ENCODE measurements at places on chromosomes 4 and X.

DNA sequence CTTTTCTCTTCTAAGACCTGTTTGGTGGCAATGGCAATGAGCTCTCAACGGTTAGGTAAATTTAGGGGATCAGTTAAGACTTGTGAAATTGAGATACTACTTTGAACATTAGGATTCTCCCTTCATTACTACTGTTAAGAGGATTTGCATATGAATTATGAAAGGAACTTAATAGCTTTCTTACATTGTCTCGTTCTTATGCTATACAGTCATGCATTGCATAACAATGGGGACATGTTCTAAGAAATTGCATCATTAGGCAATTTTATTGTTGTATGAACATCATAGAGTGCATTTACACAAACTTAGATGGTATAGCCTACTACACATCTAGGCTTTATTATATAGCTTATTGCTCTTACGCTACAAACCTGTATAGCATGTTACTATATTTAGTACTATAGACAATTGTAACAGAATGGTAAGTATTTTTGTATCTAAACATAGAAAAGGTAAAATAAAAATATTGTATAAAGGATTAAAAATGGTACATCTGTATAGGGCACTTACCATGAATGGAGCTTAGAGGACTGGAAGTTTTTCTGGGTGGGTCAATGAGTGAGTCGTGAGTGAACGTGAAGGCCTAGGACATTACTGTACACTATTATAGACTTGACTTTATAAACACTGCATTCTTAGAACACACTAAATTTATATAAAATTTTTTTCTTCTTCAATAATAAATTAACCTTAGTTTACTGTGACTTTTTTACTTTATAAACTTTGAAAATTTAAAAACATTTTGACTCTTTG lies 62.5 kb downstream of the PAQR3 start:
- DNase-seq: peak; percentile 58

DNA sequence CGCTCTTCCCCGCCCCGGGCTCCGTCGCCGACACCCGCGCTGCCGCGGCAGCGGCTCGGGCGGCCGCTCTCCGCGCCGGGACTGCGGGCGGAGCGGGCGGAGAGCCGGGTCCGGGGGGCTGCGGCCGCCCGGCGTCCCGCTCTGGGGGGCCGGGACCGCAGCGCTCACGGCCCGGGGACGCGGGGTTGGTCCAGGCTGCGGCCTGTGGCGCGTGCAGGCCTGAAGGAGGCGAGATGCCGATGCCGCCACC lies 492 bp downstream of the GALNT7 start:
- no peak for DNase-seq

GRCh38 chr4:88242144-88242543 lies 42.2 kb downstream of the PPM1K start:
- no peak for DNase-seq

DNA sequence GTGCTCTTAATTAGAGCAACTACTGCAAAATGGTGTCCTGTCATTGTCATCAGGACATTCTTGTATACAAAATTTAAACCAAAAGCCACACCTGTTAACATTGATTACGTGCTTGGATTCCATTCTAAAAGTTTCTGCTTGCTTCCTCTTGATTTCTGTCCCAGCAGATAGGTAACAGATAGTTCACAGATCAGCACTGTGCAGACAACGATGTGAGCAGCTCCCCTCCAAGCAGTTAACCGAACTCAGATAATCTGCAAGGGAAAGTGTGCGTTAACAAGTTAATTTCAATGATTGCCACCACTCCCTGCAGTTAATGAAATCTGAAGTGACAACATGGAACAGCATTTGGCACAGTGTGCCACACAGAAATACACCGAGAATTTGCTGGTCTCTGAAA lies 54.4 kb upstream of the RELL1 start:
- DNase-seq: peak; percentile 65

GRCh38 chr4:81807386-81807785 lies 335.7 kb upstream of the RASGEF1B start:
- no peak for DNase-seq

- DNase-seq: peak; percentile 80
Observed at GRCh38 chrX:44898411-44899221, 25.6 kb downstream of the KDM6A start.

- peak; percentile 39 for DNase-seq
Observed at GRCh38 chr4:164700471-164700870, 53.5 kb upstream of the SMIM31 start.
